ENCODE measurements at places on chromosomes 3 and 15.
A peak's percentile ranks its signal among the peaks of the same experiment; 100 is the strongest.

GRCh38 chr15:39034816-39035215, 470.2 kb upstream of the RASGRP1 start:
- DNase-seq: no peak

DNA sequence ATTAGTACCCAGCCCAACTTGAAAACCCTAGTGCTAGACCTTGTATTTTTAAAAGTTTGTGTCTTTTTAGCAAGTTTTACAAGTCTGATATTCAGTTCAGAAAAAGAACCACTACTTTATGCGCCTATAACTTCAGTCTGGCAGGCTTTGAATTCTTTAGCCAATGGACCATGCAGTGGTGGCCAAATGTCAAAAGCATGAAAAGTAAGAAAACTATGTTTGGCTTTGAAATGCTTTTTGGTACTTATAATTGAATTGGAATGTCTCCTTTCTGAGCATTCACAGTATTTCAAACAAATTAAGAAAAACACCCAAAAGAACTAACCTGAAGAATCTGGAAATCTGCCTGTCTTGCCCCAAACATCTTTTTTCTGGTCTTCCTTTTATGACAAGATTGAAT, 12.8 kb downstream of the WDR48 start:
- no peak for DNase-seq

- DNase-seq: no peak
These were observed 281.4 kb downstream of the ADAMTS17 start for GRCh38 chr15:100060276-100060926.

DNA sequence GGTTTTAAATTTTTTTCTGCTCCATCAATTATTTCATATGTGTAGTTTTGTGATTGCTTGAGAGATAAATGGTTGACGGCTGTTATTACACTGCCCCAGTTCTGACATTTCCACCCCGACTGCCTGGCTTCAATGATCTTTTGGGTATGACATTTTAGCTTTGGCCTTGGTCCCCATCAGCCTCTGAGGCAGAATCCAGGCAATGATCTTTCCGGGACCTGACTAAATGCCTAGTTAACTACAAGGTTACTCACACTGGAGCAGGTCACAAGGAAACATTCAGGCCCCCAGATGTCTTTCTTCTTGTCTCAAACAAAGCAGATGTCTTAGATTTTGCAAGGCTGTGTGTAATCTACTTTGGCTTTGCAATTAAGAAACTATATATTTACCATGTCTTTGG, 61.1 kb upstream of the TMCO5A start:
- no peak for DNase-seq

DNA sequence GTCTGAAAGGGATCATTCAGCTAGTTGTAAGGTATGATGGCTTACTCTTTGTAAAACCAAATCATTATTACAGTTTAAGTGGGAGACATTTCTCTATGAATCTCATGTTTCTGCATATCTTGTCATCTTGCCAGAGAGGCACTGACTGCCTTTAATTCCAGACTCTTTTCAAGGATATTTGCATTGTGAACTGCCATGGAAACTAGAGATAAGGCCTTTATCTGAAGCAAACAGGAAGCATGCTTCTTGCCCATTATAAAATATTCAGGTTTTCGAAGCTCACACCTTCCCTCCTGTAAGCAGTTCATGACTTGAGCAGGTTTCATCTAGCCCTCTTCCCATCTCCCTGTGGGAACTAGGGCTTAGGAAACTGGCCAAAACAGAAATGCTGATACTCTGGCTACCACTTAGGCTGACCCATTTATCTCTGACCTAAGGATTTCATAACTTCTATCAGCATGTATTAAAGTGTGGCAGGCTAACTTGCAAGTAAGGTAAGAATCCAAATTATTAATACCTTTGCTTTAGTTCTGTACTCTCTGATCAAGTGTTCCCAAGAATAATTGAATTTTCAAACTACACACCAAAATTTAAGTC, 326.6 kb upstream of the ALCAM start:
- DNase-seq: no peak

GRCh38 chr15:70532531-70533186, 230.7 kb downstream of the UACA start:
- DNase-seq: peak; percentile 31

- DNase-seq: no peak
These were observed 2.6 kb downstream of the ATP8B4 start for GRCh38 chr15:50116477-50116876.

DNA sequence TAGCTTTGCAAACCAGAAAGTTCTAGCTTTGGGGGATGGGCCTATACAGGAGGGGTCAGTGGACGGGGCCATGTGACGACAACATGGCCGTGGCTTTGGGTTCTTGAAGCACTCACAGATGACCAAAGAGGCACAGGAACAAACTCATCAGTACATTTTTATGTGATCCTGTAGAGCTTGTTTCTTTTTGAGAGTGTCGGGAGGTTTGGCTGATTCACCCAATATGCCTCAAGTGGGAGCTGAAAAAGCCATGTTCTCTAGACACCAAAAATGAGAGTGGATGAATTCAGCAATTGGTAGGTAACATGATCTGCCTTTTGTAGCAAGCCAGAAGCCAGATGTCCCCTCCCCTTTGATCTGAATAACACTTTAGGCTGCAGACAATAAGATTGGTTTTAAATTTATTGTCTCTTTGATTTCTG, 30.1 kb downstream of the GREM1 start:
- no peak for DNase-seq
